ENCODE measurements at places on chromosomes 5 and 9. TPM values are rescaled to one million over a fixed set of nuclear protein-coding genes. Genes with fewer than 3 reads are reported as not detected.

Gene ADRB2
- total RNA-seq: 25.3 TPM

Gene CFAP77
- not detected for total RNA-seq

Gene PITX1
- 0.13 TPM for total RNA-seq

- DNase-seq: no peak
Measured at GRCh38 chr5:141330299-141331080, at the start of gene PCDHGA1. TSS of gene PCDHGA1 (plus strand) at chr5:141330514.

- peak; percentile 69 for DNase-seq
Measured at GRCh38 chr9:135512904-135513303, 8.3 kb upstream of the LCN1 start.

- DNase-seq: no peak
Measured at GRCh38 chr5:66436721-66437120, 159.5 kb upstream of the MAST4 start.

DNA sequence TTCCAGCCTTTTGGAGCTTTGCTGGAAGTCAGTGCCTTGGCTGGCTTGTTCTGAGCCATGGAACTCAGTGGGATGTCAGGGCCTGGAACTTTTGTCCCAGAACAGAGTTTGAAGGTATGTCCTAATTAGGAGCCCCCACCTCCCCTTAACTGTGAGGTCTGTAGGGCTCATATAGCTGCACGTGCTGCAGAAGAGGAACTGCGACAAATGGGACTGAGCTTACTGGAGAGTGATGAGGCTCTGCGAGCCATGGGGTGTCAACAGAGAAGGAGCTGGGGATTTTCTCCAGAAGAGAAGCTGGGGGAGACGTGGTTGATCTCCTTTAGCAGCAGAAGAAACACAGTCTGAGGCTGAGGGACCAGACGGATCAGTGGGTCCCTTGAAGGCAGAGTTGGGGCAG lies 10.9 kb downstream of the TMEM8B start:
- DNase-seq: no peak
